Esophagus squamous epithelium (tissue), 5 donors: ENCODE measurements at places on chromosomes 2 and 18.

DNA sequence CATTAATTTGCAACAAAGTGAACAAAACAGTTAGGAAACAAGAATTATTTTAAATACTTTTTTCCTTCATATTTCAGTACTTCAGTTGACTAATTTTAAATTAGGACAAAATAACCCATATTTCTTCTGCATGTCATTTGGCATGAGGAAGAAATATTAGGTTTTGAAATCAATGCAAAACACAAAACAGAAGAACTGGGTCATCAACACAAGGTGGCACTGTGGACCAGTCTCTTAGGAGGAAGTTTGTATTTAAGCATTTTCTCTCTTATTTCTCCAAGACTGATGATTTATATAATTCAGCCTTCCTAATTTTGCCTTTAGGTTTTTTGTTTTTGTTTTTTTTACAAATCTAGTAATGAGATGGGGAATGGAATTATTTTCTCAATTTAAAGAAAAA lies 352.8 kb upstream of the KCNH7 start:
- no peak for DNase-seq

DNA sequence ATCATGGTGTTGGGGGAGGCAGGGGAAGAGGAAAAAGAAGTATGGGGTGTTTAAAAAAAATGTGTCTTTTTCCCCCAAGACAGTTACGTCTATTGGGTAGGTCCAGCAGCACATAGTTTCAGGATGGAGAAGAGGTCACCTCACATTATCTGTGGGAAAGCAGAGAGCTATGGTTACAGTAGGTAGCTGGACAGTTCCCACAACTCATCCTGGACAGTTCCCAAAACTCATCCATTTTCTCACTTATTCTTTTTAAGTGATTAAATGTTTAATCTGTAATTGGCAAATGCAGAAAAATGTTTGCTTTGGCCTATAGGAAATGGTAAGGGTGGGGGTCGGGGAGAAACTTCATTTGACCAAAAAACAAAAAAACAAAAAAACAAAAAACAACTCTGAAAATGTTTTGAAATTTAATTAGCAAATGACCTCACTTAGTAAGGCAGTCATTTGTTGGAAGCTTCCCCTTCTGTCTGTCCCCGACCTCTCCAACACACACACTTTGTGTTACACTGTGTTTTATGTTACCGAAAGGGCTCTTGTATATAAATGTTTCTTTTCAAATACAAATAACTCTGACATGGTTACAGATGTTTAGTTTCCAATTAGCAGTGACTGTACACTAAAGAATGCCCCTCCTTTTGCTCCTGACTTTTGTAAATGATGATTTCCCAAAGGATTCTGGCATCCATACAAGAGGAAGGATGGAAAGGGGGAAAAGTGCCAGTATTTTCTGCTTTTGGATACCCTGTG lies 173.3 kb upstream of the ZFP36L2 start:
- DNase-seq, result no peak

GRCh38 chr2:58938988-58939387 lies 697.9 kb upstream of the FANCL start:
- DNase-seq, result no peak

GRCh38 chr2:237766340-237766739 lies 32.2 kb upstream of the RBM44 start:
- no peak for DNase-seq

GRCh38 chr2:6352247-6352646 lies 513.5 kb downstream of the CMPK2 start:
- no peak for DNase-seq

DNA sequence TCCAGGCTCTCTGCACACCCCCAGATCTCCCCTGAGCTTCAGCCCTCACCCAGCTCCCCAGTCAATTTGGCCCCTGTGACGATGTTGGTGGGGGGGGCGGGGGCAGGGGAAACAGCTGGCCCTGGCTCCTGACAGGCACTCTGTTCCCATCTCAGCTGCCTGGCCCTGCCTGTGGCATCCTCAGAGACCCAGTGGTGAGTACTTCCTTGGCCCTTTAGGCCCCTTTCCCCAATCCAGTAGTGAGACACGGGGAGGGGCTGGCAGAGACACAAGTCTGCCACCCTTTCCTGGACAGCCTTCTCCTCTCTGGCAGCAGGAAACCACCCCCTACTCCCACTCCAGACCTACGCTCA lies 19.3 kb upstream of the C1QL2 start:
- DNase-seq, result no peak

- no peak for DNase-seq
Observed at GRCh38 chr2:157809212-157809611, 66.9 kb downstream of the ACVR1 start.

GRCh38 chr2:177914247-177914646 lies 158.3 kb downstream of the PDE11A start:
- no peak for DNase-seq

- DNase-seq, result no peak
Observed at GRCh38 chr18:55307505-55307904, 280.5 kb downstream of the TCF4 start.

DNA sequence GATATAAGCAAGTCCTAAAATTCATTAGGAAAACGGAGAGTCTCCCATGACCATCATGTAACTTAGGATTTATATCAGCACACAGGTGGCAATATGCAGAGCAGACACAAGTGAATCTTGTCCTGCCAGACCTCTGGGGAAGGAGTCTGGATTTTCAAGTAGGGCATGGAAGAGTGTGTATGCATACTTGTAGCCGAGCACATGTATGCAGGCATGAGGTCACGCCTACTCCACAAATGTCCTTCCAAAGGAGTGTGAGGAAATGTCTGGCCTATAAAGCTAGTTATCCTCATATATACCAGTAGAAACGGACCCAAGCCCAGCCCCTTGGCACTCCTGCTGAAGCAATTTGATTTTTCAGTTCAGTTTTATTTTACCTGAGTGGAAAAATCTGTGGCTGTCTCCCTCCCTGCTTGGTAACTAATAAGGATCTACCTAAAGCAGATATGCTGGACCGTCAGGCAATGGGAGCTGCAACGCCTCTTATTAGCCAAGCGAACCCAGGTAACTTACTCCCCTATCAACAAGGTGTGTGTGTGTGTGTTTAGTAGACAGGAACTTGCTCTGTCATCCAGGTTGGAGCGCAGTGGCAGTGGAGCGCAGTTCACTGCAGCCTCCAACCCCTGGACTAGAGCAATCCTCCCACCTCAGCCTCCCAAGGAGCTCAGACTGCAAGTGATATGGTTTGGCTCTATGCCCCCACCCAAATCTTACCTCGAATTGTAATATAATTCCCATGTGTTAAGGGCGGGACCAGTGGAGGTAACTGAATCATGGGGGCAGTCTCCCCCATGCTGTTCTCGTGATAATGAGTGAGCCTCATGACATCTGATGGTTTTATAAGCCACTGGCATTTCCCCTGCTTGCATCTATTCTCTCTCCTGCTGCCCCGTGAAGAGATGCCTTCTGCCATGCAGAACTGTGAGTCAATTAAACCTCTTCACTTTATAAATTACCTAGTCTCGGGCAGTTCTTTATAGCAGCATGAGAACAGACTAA lies 2.8 kb downstream of the STAT1 start:
- no peak for DNase-seq

DNA sequence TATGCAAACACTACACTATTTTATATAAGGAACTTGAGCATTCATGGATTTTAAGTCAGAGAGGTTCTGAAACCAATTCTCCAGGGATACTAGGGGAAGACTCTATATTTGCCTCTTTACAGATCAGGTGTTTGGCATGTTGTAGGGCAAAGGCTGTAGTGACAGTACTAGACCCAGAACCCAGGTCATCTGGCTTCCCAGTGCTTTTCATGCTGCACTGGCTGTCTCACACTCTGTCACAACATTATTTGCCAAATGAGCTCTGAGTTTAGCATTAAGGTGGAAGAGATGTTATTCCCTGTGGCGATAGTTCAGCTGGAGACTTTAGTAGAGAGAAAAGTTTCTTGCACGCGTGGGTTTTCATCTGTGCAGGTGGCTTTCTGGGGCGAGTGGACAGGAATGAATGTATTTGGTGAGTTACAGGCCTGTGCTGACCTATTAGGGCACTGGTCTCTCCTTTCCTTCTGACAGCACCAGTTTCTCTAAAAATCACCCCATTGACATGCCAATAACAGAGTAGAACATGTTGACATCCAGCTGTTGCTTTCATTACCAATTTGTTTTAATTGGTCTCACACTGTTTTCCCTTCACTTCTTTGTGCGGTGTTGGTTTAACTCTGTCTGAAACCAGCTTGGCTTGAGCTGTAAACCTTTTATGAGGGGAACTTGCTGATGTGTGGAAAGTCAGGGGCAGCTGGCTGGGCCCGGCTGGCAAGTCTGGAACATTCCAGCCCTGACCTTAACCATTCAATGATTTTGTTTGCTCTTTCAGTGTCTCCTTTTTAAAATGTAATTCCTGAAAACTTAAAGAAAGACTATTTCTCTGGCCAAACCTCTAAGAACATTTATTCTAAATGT lies 643.0 kb upstream of the FAM98A start:
- no peak for DNase-seq

- no peak for DNase-seq
Observed at GRCh38 chr2:30283931-30284565, 52.7 kb downstream of the LBH start.

DNA sequence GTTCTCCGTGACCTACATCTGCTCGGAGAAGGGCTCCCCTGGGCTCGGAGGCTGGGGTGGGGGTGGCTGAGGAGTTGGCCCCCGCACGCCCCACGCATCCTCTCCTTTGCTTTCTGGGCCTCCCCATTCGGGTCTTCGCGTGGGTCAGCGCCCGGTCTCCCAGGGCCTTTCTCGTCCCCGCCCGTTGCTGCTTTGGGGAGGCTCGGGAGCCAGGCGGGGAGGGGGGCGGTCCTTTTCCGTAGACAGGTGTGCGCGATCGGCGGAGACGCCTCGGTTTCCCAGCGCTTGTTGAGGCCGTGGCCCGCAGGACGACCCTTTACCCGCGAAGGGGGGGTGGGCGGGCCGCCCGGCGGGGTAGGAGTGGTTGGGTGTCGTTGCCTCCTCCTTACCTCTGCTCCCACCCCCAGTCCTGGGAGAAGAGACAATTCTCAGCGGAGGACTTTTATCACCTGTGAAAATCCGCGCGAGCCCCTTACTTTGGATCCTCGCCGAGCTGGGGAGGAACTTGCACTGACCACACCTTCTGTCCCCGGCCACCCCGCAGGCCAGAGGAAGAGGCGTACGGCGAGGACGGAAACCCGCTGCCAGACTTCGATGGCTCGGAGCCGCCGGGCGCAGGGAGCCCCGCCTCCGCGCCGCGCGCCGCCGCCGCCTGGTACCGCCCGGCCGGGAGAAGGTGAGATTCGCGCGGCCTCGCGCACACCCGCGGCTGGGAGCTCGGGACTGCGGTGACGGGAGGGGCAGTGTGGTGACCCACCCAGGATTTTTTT lies 2.6 kb downstream of the ADCYAP1 start:
- no peak for DNase-seq

DNA sequence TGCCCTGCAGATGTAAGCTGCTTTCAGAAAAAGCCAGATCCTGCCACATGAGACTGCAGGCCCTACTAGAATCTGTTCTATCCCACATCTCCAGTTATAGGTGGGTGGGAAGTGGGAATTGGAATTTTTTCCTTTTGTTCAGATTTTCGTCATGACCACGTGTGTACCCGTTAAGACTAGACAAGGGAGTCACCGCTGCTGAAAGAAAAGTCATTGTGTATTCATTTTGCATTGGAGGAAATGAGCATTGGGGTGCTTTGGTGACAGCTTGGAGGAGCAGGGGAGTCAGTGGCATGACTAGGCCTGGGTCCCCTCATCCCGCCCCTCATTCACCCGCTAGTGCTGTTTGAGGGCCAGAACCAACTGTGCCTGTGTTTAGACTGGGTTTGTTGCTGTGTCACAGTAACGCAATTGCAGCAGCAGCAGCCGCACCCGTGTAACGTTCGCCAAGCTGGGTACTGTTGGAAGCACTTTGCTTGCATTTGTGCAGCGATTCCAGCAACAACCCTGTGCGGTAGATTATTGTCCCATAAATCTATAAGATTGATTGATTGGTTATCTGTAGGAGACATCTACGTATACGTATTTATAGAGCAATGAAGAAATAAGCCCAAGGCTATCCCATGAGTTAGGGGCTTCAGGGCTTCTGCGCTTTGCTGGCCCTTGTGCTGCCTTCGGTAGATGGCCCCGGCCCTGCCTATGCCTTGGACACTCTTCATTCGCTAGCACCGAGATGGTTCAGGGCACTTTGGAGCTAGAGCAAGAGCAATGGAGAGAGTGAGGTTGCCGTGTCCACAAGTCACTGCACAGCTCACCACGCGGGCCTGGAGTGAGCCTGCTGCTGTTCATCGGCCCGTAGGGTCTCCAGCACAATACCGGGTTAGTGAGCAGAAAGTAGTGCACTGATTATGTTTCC lies 194.9 kb downstream of the AGAP1 start:
- DNase-seq, result no peak

DNA sequence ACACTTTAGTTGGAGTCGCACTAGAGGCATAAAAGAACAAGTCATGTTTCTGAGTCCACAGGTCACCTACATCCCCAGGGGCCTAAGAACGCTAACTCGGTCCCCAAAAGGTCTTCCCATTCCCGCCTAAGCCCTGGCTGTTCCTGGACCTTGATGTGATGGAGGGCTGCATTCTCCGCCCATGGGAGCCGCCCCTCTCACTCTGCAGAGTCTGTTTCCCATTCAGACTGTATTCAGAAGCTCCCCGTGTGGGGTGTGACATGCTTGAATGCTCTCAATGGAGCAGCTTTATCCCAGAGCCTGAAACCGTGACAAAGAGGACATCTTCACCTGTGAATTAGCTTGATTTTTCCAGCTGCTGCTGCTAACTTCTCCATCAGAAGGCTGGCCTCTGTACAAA lies 319.0 kb upstream of the KLHL29 start:
- no peak for DNase-seq

- no peak for DNase-seq
Observed at GRCh38 chr2:70371753-70372152, 69.9 kb upstream of the FAM136A start.

GRCh38 chr2:81576713-81577112 lies 1272.2 kb upstream of the LRRTM1 start:
- DNase-seq, result no peak

DNA sequence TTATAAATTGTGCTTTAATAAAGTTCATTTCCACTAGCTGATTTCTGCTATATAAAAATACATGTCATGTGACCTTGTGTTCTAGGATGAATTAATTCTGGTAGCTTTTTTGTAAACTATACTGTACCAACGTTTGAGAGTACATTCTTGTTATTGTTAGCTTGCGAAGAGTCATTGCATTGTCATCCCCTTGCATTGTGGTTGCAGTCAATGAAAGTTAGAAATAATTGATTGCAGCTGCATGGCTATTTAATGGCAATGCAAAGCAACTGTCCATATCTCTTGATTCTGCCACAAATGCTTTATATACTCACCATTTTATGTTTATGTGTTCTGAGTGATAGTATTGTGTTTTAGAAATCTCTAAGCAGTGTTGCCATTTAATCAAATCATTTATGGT lies 91.6 kb downstream of the ZNF407 start:
- DNase-seq, result no peak
